ENCODE measurements at places on chromosomes 6 and 20. TPM values are rescaled to one million over a fixed set of nuclear protein-coding genes. Genes with fewer than 3 reads are reported as not detected.

The HLA-DQB1 gene
- polyA plus RNA-seq = 36.1 TPM

The VGLL2 gene
- not detected for polyA plus RNA-seq

The TAGAP gene
- 3.5 TPM for polyA plus RNA-seq

The OR2H2 gene
- polyA plus RNA-seq = not detected

The NNAT gene
- polyA plus RNA-seq = 61.2 TPM

The GRIK2 gene
- polyA plus RNA-seq = 1.7 TPM

The SLC22A23 gene
- 4.9 TPM for polyA plus RNA-seq

The EPPIN gene
- polyA plus RNA-seq = not detected

The FOXS1 gene
- polyA plus RNA-seq = 1.7 TPM

The ADAT2 gene
- polyA plus RNA-seq = 3.0 TPM

The RAET1L gene
- not detected for polyA plus RNA-seq

The CLPSL2 gene
- not detected for polyA plus RNA-seq

The CCN6 gene
- not detected for polyA plus RNA-seq

The ULBP1 gene
- 0.03 TPM for polyA plus RNA-seq

The SRF gene
- 116 TPM for polyA plus RNA-seq

The ZNF311 gene
- 1.3 TPM for polyA plus RNA-seq

The MPIG6B gene
- 0.62 TPM for polyA plus RNA-seq

The PROKR2 gene
- not detected for polyA plus RNA-seq

The RAET1E gene
- 0.99 TPM for polyA plus RNA-seq

The ID4 gene
- 50.2 TPM for polyA plus RNA-seq

The HCK gene
- polyA plus RNA-seq = 12.2 TPM

The OR10C1 gene
- not detected for polyA plus RNA-seq

The MYL9 gene
- 3,492 TPM for polyA plus RNA-seq

The BCLAF1 gene
- 39.2 TPM for polyA plus RNA-seq

The SLC17A1 gene
- polyA plus RNA-seq = not detected

The FKBP5 gene
- 236 TPM for polyA plus RNA-seq

The RPS6KA2 gene
- polyA plus RNA-seq = 67.0 TPM

The GGTLC1 gene
- polyA plus RNA-seq = not detected

The NFKBIE gene
- polyA plus RNA-seq = 5.5 TPM

The CCN5 gene
- 20.8 TPM for polyA plus RNA-seq

The TMEM217 gene
- 0.24 TPM for polyA plus RNA-seq

The RIMS4 gene
- 0.14 TPM for polyA plus RNA-seq

The RIPPLY2 gene
- polyA plus RNA-seq = 2.5 TPM

The CNBD2 gene
- polyA plus RNA-seq = 8.6 TPM

The WFDC6 gene
- polyA plus RNA-seq = not detected

The TAB2 gene
- polyA plus RNA-seq = 42.2 TPM

The CST2 gene
- polyA plus RNA-seq = not detected

The SNPH gene
- 7.3 TPM for polyA plus RNA-seq

The FAM83C gene
- polyA plus RNA-seq = 0.18 TPM

The HDGFL1 gene
- polyA plus RNA-seq = not detected

The DOP1A gene
- 9.9 TPM for polyA plus RNA-seq

The TNFRSF21 gene
- polyA plus RNA-seq = 43.2 TPM

The CAGE1 gene
- polyA plus RNA-seq = not detected

The MYLK2 gene
- polyA plus RNA-seq = not detected

The EDN1 gene
- polyA plus RNA-seq = 8.8 TPM

The OTOR gene
- polyA plus RNA-seq = not detected

The POM121L2 gene
- 0.03 TPM for polyA plus RNA-seq

The ADTRP gene
- 0.68 TPM for polyA plus RNA-seq

The EDN3 gene
- 0.24 TPM for polyA plus RNA-seq

The ARFGAP1 gene
- polyA plus RNA-seq = 56.3 TPM

The DOK5 gene
- 4.2 TPM for polyA plus RNA-seq
